ENCODE measurements at places on chromosomes 4 and X. TPM values are rescaled to one million over a fixed set of nuclear protein-coding genes. Genes with fewer than 3 reads are reported as not detected.

KLB gene
- under 0.01 TPM for total RNA-seq

CENPU gene
- total RNA-seq: 4.6 TPM

XAGE2 gene
- total RNA-seq: not detected

GNRHR gene
- not detected for total RNA-seq

GPRASP2 gene
- total RNA-seq: 1.8 TPM

SFRP2 gene
- not detected for total RNA-seq

MRPL1 gene
- 15.5 TPM for total RNA-seq

TRO gene
- 0.73 TPM for total RNA-seq

MAGEE2 gene
- total RNA-seq: not detected

PCDH10 gene
- under 0.01 TPM for total RNA-seq

HDAC8 gene
- total RNA-seq: 6.7 TPM

ARR3 gene
- not detected for total RNA-seq

RHOXF2 gene
- total RNA-seq: not detected
